Colonic mucosa (tissue), 4 donors: ENCODE measurements at places on chromosomes 11 and 22.

- no peak for DNase-seq
Measured at GRCh38 chr11:34417202-34417601, 21.5 kb upstream of the CAT start.

DNA sequence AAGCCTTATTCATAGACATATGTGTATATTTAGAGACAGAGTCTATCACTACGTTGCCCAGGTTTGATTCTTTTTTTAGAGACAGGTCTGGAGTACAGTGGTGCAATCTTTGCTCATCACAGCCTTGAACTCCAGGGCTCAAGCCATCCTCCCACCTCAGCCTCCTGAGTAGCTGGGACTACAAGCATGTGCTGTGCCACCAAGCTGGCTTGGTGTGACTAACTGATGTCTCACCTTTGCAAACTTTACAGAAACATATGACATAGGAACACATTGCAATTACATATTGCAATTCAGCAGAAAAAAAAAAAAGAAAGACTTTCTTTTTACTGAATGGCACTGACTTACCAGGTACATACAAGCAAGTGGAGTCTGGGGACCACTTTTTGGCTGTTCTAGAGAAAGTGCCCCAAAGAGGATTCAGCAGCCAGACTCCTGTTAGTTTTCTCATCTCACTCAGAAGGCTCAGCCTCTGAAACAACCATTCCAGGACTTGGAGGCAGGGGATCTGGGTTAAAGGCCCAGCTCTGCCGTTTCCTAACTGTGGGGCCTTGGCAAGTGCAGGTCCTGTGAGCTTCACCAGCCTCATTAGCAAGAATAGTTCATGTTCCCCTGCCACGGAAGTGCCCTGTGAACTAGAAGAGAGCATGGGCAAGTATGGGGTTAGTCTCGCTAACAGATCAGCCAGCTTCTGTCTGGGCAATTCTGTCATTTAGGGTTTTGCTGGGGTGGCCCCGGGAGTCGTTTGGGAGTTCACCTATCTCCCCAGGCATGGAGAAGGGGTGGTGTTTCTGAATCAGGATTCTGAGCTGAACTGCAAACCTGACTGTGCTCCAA, 11.3 kb upstream of the NFAM1 start:
- no peak for DNase-seq

GRCh38 chr11:118939953-118940598, 14.3 kb upstream of the BCL9L start:
- DNase-seq, result no peak

DNA sequence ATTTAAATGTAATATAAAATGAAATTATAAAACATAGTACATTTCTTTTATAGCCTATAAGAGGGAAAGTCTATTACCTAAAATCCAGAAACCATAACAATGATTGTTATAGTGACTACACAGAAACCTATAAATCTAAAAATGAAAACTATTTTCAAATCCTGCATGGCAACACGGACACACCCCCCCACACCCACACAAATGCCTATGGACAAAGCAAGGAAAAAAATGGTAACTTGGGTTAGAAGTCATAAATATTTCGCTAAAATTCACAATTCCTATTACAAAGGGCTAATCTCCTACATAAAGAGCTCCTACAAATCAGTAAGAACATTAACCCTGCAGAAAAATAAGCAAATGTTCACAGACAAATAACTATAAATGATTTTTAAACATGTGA, 56.4 kb downstream of the GAB2 start:
- no peak for DNase-seq

DNA sequence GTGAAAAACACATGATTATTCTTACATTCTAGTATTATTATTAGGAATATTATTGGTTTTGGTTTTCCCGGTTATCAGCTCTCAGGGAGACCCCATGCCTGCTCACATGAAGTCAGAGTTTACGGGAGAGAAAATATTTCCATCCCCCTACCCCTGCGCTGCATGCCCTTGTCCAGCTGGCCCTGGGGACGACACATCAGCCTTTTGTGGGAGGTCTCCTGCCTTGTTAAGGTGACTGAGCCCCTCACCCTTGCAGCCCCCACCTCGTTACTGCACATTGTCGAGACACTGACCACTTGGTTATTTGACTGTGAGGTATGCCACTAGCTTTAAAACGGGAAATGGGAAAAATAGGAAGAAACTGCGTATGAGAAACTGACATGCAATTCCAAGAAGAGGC, 63.0 kb downstream of the PARVG start:
- no peak for DNase-seq
